Stimulated activated CD4-positive, alpha-beta T cell treated with anti-CD3 and anti-CD28 coated beads, Interleukin-2, amount 100 ng/mL, for 48 hours (primary cell): ENCODE measurements at places on chromosomes 11 and 22.
A peak's percentile ranks its signal among the peaks of the same experiment; 100 is the strongest.

DNA sequence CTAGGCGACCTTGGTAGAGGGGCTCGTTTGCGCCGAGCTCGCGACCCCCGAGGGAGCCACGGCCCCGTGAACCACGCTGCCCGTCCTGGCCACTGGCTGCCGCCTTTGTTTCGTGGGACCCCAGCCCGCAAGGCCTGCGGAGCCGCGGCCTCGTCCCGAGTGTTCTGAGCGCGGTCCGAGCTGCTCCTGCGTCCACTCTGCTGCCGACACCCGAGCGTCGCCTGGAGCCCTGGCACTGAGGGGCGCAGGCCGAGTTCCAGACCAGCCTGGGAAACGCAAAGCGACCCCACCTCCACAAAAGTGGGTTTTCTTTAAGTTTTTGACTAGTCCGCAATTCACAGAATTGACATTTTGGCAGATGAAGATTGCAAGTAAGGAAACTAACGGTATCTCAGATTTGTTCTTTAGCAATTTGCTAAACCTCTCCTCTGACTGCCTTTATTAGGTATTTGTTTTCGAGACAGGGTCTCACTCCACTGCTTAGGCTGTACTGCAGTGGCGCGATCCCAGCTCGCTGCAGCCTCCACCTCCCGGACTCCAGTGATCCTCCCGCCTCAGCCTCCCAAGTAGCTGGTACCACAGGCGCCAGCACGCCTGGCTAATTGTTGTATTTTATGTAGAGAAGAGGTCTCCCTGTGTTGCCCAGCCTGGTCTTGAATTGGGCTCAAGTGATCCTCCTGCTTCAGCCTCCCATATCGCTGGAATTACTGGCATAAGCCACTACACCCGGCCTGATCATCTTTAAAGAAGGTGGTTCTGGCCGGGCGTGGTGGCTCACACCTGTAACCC, 879 bp upstream of the RNH1 start:
- no peak for DNase-seq

- DNase-seq = peak; percentile 32
Observed at GRCh38 chr11:129815596-129816461, at the start of gene TMEM45B. TSS of gene TMEM45B (plus strand) at chr11:129815848. CDS start at chr11:129852483, 36,635 bp downstream.

GRCh38 chr11:108496643-108497256, 1.4 kb downstream of the POGLUT3 start:
- DNase-seq = no peak

DNA sequence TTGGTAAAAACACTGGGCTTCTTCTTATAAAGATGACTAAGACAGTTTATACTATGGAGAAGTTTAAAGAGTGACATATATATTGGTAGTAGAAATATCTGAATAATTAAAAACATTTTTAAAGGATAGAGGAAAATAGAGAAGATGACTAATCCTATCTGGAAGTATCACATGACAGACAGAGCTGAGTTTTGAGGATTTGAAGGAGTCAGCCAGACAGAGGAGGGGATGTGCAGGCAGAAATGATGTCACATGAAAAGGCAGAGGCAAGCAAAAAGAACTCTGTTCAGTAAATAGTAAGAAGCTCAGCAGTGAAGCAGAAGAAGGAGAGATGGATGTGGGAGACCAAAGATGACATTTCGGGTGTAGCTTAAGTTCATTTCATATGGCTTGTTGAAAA, 1.6 kb downstream of the OR10A2 start:
- DNase-seq = no peak

- DNase-seq = no peak
Observed at GRCh38 chr11:12696911-12697581, 22.8 kb downstream of the TEAD1 start.
